ENCODE measurements at places on chromosomes 5 and 9. TPM values are rescaled to one million over a fixed set of nuclear protein-coding genes. Genes with fewer than 3 reads are reported as not detected.

- no peak for DNase-seq
Measured at GRCh38 chr5:41787265-41787664, 83.0 kb downstream of the OXCT1 start.

GRCh38 chr9:581673-582497, 259.6 kb upstream of the DMRT1 start:
- no peak for DNase-seq

- peak; percentile 45 for DNase-seq
Measured at GRCh38 chr5:110545716-110546115, 180.8 kb downstream of the TMEM232 start.

GRCh38 chr5:39236718-39237117, 17.4 kb upstream of the FYB1 start:
- no peak for DNase-seq

GRCh38 chr5:14201325-14202045, 58.3 kb downstream of the TRIO start:
- no peak for DNase-seq

- DNase-seq = no peak
Measured at GRCh38 chr9:101778332-101778731, 39.9 kb upstream of the GRIN3A start.

DNA sequence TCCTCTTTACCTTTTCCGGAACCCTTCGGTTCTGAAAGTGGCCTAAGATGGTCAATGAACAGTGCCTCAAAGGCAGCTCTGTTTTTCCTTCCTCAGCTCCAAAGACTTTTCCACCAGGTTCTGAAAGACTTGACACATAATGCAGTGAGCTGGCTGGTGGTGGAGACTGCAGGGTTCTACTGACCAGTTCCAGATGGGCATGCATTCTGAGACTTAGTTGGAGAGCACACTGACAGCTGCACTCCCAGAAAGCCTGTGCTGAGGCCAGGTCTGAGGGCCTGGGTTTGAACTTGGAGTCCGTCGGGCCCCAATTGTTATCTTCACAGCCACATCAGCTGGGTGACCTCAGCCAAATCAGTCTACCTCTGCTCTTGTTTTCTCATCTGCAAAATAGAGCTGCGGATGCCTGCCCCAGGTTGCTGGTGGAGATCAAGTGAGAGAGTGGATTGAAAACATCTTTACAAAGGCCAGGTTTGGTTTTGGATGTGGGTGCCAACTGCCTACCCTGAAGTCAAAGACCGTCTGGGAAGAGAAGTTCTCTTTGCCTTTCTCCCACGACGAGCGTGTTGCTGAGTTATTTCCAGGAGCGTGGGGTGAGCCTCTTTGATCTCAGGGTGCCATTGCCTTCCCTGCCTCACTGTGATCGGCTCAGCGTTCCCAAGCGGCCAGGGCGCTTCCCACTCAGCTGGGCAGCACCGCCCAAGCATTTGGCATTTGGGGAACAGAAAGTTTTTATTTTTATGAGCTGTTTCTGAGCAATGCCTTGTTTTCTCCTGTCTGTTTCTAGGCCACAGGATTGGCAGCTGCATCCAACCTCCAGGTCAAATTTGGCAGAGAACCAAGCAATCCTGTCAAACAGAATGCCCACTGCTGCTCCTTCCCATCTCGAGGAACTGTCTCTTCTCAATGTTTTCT, 54.9 kb downstream of the RAD23B start:
- no peak for DNase-seq

DNA sequence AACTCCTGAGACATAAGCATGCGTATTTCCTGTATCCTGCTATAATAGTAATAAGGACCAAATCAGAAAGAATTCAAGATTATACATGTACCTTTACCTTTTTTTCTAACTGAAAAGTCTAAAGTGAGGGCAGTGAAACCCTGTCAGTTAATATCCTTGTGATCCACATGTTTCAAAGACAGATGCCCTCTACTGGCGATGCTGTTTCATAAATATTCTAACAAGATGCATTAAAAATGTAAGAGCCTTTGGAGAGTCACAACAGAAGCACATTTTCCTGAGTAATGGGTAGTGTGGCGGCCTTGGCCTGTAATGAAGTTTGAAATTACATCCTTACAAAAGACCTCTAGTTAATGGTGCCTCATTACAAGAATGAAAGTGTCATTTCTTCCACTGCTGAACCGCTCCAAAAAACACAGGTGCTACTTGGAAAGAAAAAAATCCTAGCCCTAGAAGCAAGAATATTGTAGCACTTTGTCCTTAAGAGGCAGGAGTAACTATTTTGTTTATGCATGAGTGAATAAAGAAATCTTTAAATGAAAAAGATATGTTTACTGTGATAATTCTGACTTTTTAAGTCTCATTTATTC, 232.6 kb downstream of the EPB41L4A start:
- no peak for DNase-seq

- no peak for DNase-seq
Measured at GRCh38 chr5:168612123-168612522, 33.0 kb upstream of the PANK3 start.

DNA sequence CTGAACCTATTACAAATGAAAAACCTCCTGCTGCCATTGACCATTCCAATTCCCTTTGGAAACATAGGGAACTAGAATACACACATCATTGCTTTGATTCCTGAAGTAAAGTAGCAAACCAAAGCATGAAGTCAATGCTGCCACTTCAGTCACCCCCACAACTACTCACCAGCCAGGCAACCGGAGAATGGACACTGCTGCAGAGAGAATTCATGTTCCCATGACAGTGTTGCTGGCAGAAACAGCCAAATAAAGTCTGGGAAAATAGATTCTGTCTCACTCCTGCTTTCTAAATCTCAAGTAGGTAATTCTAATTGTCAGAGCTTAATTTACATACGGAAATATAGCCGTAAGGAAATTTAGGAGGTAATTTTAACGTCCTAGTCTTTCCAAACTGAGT, 162.9 kb upstream of the PLPPR1 start:
- DNase-seq = no peak

DNA sequence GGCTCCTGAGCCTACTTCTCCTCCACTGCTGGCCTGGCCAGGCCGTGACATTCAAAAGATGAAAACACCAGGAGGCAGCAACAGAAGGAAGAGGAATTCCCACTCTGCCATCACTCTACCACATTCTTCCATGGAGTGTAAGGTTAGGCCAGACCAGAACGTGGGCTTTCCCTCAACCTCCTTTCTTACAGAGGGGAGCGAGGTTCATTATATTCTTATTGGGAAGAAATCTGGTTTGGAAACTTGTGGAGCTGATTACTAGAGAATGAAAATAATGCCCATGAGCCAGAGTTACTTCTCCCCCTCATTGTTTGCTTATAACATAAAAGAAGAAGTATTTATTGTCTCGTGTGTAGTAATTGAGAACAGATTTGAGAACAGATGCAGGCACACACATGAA, 136.3 kb upstream of the BASP1 start:
- DNase-seq = no peak

GRCh38 chr9:6495466-6495865, 82.5 kb downstream of the UHRF2 start:
- DNase-seq = no peak

DNA sequence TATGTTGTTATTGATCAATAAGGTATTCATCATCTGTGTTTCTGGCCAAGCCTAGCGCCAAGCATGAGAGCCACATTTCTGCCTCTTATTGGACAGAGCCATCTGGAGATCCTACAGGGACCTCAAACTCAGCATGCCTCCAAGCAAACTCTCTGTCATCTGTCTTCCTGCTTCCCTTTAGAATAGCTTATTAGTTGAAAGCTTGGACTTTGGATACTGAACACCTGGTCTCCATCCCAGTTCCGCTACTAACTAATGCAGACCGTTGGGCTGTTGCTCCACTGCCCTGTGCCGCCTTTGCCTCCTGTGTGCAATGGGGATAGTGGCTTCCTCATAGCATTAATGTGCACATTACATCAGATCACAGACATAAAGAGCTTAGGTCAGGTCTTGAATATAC, 65.5 kb downstream of the MAP1B start:
- DNase-seq = no peak

- no peak for DNase-seq
Measured at GRCh38 chr5:94750681-94751080, 132.2 kb downstream of the SLF1 start.

DNA sequence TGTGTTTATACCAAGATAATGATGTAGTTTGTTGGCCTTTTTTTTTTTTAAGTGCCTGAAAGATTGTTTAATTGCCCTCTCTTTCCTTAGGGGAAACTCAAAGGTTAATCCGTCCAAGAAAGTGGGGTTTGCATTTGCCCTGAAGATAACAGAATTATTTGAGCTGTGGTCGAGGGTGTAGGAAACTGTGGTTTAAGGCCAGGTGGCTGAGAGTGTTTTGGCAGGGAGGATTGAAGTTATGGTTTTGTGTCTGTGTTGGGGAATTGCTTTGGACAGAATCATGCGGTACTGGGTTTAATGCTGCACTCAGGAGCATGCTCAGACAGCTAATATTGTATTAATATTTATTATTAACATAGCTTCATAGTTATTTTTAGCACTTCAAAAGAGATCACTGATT, 509.8 kb downstream of the EBF1 start:
- DNase-seq = no peak

Gene PHF19
- polyA plus RNA-seq = 42.6 TPM

Gene EMB
- polyA plus RNA-seq = 4.6 TPM

Gene BTF3
- polyA plus RNA-seq = 539 TPM

Gene CBY3
- 2.3 TPM for polyA plus RNA-seq

Gene OXCT1
- 98.4 TPM for polyA plus RNA-seq

Gene GRM6
- 3.7 TPM for polyA plus RNA-seq

Measured in spinal cord (tissue), 10 donors.